ENCODE measurements at places on chromosomes 7 and 10. TPM values are rescaled to one million over a fixed set of nuclear protein-coding genes. Genes with fewer than 3 reads are reported as not detected.

The OR2A12 gene
- total RNA-seq = not detected

DNA sequence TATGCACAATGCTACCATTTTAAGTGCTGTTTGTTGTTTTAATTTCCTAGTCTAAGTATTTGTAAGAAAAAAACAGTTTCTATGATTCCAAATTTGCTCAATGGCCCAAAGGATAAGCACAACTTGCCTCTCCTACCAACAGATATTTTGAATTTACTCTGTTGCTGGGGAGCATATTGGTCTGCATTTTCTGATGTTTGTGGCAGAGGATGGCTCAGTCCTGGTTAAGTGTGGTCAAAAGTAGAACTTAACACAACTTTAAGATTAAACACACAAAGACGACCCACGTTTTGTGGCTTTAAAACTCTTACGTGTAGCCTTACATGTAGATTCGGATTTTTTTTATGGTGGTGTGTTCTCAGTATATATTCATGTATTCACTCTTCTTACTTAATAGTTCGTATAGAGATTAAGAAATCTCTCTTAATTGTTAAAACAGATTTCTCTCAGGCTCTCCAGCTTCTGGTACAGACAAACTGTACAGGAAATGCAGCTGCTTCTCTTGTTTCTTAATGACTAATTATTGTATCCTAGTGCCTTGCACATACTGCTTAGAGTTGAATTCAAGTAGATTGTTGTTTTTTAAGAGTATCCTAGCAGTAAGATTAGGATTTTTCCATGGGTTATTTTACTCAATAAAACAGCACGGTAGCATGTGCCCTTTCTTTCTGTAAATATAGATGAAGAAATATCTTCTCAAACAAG, 86.2 kb downstream of the GPR85 start:
- no peak for DNase-seq

The HTRA1 gene
- total RNA-seq = 46.6 TPM

DNA sequence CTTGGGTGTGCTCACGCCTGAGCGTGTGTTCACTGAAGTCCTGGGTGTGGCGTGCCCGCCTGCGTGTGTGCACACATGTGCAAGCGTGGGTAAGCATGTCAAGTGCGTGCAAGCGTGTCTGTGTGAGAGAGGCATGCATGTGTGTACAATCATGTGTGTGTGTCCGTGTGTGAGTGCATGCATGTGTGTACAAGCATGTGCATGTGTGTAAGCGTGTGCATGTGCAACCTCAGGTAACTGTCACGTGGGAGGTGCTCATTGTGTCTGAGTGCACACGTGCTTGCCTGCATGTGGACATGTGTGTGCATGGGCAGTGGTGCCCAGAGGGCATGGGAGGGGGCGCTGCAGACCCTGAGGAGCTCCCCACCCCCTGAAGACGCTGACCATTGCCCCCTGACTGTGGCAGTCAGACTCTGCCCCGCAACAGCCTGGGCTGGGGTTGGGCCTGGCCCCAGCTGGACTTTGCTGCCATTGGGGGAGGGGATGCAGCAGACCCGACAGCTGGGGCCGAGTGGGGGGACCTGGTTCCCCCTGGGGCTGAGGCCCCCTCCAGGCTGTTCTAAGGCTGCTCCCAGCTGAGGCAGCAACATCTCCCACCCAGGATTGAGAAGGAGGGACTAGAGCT, 88.1 kb downstream of the UNCX start:
- DNase-seq = no peak

The CHN2 gene
- 32.2 TPM for total RNA-seq

Data from left ventricle myocardium superior (tissue), 1 donor.